C1 segment of cervical spinal cord (tissue), 14 donors: ENCODE measurements at places on chromosomes 13 and 19.

- no peak for DNase-seq
Observed at GRCh38 chr19:45354241-45354842, 13.8 kb downstream of the KLC3 start.

DNA sequence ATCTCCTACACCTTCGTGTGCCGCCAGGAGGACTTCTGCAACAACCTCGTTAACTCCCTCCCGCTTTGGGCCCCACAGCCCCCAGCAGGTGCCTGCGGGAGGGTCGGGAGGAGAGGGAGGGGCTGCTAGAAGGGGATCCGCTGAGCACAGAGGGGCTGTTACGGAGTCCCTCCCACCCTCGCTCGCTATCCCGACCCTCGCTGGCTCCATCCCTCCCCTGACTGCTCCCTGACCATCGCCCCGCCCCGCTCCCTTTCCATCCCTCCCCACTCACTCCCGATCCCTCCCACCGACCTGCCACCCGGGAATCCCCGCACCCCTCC, 780 bp downstream of the CD177 start:
- no peak for DNase-seq

DNA sequence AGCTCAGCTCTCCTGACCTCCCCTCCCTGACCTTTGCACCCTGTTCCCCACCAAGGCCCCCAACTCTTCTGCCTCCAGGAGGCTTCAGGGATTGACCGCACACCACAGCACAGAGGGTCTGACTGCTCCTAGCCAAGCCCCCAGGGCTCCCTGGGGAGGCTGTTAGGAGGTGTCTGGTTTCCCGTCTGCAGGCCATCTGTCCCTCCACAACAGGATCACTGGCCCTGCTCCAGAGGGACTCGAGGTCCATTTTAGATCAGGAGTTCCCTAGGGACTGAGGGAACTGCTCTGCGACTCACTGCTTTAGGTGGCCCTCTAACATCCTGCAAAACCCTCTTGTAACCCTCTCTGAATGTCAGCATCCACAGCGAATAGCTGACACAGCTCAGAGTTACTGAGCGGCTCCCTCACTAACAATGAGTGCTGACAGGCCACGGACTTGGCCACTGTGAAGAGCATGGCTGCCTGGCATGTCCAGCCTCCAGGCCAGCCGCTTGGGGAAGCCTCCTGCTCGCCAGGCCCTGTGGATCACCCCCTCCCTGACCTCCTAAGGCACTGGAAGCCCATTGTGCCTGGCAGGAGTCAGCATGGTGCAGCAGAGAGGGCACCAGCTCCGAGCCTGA, 17.7 kb downstream of the GRIK5 start:
- no peak for DNase-seq

DNA sequence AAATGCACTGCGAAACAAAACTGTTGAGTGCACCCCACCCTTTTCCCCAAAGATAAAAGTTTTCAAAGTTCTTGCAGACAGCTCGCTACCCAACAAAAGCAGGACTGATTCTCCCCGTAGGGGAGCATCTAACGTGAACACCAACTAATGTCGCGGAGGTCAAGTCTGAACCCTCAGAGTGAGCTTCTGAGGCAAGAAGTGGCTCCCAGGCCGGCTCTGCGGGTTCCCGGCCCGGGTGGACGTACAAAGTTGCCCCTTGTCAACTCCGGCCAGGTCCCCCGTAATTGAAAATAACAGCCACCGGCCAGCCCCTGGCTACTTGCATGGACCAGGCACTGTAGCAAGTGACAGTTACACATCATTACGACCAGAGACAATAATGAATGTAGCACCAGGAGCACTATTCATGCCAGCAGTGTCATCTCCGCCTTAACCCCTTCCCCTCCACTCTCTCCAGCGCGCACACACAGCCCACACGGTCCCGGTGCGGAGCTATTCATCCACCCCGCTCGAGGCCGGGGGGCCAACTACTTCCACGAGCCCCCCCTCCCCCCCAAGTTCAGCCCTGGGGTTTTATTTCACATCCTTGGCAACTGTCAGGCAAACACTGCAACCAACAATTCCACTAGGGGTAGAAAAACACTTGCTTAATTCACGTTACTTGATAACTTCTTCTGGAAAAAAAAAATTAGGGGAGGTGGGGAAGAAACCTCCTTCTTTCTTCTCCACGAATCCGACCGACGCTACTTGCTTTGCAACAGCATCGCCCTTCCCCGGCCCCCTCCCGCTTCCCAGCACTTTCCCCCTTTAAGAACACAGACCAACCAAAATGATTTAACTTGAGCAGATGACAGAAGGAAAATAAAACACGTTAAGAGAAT, 1.2 kb downstream of the KLF12 start:
- peak; percentile 43 for DNase-seq

GRCh38 chr19:55632463-55632834, 8.1 kb upstream of the ZNF784 start:
- peak; percentile 5 for DNase-seq

DNA sequence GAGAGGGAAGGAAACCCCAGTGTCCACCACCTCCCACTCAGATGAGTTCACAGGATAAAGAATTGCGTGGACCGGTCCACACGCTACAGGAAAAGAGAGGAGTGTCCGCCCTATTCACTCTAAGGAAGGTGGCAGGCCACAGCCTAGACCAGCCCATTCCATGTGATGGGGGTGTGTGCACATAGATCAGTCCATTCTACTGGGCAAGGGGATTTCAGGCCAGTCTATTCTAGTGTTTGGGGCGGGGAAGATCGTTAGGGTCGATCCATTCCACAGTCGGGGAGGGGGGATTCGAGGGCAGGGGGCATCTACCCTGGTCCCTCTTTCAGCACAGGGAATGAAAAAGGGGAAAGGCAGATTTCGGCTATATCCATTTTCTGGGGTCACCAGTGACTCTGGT, 7.8 kb downstream of the FIZ1 start:
- DNase-seq = no peak

GRCh38 chr13:38656699-38657098, 30.2 kb upstream of the FREM2 start:
- DNase-seq = no peak

DNA sequence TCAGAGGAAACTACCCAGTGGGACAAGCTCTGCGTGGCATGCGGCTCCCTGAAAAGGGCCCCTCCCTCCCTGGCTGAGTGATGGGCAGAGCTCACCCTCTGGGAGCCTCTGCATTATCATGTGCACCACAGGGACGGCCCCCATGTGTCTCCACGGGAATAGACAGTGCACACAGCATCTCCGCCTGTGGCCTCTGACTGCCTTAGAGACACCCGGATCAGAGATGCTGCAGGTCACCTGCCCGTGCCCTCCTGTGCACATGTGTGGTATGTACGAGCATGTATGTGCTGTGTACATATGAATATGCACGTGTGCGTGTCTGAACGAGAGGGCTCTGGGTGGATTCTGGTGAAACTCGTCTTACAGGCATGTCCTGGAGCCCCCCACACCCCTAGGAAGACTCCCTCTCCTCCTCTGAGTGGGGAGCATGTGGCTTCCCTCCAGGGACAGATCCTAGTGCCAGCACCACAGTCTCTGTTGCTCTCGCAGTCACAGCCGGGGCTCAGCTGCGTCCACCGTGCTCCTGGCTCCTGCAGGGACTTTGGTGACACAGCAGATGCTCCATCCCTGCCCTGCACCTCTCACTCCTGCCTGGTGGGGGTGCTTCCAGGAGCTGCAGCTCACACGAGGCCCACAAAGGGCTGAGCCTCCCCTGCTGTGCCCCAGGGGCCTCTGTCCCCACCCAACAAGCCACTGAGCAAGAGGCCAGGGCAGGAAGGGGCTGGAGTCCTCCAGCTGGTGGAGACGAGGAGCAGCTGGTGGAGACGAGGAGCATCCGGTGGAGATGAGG, 19.6 kb downstream of the C13orf46 start:
- DNase-seq = no peak

- DNase-seq = no peak
Observed at GRCh38 chr19:57269515-57270250, 10.6 kb upstream of the ZNF460 start.

- no peak for DNase-seq
Observed at GRCh38 chr19:19595171-19595701, 23.3 kb downstream of the PBX4 start.

GRCh38 chr13:45879666-45880065, 28.1 kb upstream of the SIAH3 start:
- DNase-seq = no peak

DNA sequence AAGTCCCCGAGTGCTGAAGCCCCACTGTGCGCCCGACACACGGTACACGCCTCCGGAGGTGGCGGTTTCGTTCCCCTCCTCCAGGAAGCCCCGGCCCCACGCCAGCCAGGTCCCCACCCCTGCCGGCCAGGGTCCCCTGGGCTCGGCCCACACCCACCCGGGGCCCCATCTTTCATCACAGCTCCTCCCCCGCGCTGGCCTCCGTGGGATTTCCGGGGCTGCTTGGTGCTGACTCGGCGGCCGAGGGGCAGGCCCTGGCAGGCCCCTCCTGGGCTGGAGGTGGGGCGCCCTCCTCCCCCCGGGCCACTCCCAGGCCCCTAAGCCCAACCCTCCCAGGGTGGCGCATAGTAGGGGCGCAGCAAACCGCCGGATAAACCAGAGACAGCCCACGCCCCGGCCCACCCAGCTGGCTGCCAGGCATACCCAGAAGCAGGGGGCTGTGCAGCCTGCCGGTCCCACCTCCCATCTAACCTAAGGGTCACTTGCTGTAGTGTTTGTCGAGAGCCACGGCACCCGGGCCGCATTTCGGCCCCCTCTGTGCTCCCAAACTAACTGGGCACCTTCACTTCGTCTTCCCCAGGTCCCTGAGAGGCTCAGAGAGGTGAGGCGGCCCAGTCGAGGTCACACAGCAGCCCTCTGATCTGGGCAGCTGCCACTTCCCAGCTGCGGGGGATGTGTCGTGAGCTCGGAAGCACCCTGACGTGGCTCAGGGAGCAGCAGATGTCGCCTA, 6.6 kb downstream of the ZBTB7A start:
- no peak for DNase-seq
